Sigmoid colon (tissue), 7 donors: ENCODE measurements at places on chromosomes 11 and 22.

- no peak for DNase-seq
- H3K27me3 ChIP-seq, result no peaks in the 10 kb centered on the region
- peaks cover 6% of the 10 kb centered on the region for H3K4me1 ChIP-seq
Measured at GRCh38 chr11:68302670-68303069, 9.7 kb upstream of the LRP5 start.

DNA sequence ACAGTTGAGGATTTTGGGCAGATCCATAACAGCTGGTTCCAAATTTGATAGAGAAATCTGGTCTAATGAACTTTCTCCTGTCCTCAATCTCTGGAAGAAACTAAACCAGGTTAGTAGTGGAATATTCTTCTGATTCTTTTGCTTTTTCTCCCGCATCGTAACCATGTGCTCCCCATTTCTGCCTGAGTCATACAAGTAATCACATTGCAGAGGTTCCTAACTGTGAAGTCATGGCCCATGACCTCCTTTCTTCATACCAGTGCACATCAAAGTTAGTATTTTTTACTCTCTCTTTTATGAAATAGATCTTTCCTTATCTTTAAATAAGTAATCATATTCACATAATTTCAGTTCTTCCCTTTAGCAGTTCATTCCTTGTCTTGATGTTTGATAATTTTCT, 249.0 kb downstream of the DYNC2H1 start:
- no peaks in the 10 kb centered on the region for H3K36me3 ChIP-seq
- no peak for DNase-seq
- H3K4me1 ChIP-seq, result no peaks in the 10 kb centered on the region
- H3K27ac ChIP-seq, result no peak overlapping the region
- H3K4me3 ChIP-seq, result no peak overlapping the region

DNA sequence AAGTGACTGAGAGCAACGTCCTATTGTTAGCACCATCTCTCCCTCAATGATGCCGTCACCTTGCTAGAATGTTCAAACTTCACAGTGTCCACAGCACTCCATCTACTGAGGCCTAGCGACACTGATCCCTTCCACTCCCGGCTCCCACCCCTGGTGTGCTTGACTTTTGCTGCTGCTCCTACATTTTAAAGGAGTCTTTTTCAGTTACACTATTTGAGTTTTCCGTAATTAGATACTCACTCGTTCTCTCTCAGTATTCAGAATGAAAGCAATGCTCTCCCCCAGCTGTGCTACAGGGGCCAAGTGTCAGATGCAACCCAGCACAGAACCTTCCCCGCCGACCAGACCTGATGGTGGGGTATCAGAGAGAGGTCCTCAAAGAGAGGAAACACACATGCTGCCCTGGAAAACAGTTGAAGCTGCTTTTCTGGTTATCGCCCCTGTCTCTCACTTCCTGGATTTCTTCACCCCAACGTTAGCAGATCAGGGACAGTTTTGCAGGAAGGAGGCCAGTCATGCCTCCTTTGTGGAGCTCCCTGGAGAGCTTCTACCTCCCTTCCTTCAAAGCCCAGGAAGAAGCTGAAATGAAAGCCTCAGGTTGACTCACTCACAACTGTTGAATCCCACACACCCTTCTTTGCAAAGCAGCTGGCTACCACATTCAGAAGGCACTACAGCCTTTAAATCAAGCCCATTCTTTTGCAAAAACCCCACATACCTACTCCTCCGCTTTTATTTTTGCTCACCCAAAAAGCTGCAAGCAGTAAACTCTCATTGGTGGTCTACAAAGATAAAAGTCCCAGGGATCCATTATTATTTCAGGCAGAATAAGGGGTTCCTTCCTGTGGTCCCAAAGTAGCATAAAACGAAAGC, 23.5 kb downstream of the LARGE1 start:
- DNase-seq, result no peak
- H3K4me3 ChIP-seq, result no peak overlapping the region
- no peaks in the 10 kb centered on the region for H3K36me3 ChIP-seq
- H3K27me3 ChIP-seq, result no peaks in the 10 kb centered on the region
- peaks cover 50% of the 10 kb centered on the region for H3K4me1 ChIP-seq
- H3K27ac ChIP-seq, result no peak overlapping the region

- no peak overlapping the region for H3K4me3 ChIP-seq
- H3K27ac ChIP-seq, result no peak overlapping the region
- no peaks in the 10 kb centered on the region for H3K4me1 ChIP-seq
- DNase-seq, result peak; percentile 30
Measured at GRCh38 chr11:44982496-44983062, 31.9 kb upstream of the TP53I11 start.

- no peak overlapping the region for H3K4me3 ChIP-seq
- H3K27ac ChIP-seq, result no peak overlapping the region
- H3K4me1 ChIP-seq, result no peaks in the 10 kb centered on the region
- no peaks in the 10 kb centered on the region for H3K27me3 ChIP-seq
- no peak for DNase-seq
Measured at GRCh38 chr11:59857439-59858434, 8.6 kb downstream of the TCN1 start.

DNA sequence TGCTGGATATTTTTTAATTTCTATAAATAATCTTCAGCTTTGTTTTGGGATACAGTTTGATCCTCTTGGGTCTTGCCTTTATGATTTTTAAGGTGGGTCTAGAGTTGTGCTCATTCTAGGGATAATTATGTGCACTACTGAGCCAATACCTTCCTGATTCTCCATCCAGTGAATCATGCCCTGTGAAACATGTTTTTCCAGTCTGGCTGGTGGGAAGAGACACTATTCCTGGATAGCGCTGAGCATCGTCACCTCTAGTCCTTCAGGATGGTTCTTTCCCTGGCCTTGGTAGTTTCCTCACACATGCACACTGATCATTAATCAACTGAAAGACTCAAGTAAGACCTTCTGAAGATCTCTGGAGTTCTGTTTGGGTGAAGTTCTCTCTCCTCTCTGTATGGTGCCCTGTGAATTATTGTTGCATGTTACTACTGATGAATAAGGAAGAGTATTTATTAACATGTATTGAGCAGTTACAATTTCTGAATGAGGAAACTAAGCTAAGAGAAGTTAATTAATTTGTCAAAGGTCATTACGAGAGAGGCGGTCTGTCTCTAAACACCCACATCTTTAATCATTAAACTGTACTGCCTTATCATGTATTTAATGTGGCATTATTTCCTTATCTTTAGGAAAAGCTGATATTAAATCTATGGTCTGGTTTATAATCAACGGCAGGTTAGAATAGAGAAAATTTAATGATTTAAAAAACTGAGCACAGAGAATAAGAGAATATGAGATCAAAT, 39.1 kb upstream of the LIPT2 start:
- no peaks in the 10 kb centered on the region for H3K4me1 ChIP-seq
- no peaks in the 10 kb centered on the region for H3K36me3 ChIP-seq
- H3K4me3 ChIP-seq, result no peak overlapping the region
- no peaks in the 10 kb centered on the region for H3K27me3 ChIP-seq
- DNase-seq, result no peak

- no peak overlapping the region for H3K4me3 ChIP-seq
- peaks cover 11% of the 10 kb centered on the region for H3K4me1 ChIP-seq
- no peak for DNase-seq
- H3K27ac ChIP-seq, result no peak overlapping the region
- no peaks in the 10 kb centered on the region for H3K27me3 ChIP-seq
Measured at GRCh38 chr22:27312966-27313855, 488.3 kb downstream of the MN1 start.

- H3K36me3 ChIP-seq, result peaks cover 13% of the 10 kb centered on the region
- no peak for DNase-seq
- H3K27ac ChIP-seq, result no peak overlapping the region
Measured at GRCh38 chr11:74014880-74015279, 6.0 kb upstream of the UCP3 start.

GRCh38 chr11:29962243-29962642, 54.6 kb downstream of the KCNA4 start:
- no peaks in the 10 kb centered on the region for H3K4me1 ChIP-seq
- no peaks in the 10 kb centered on the region for H3K36me3 ChIP-seq
- DNase-seq, result no peak

- no peak for DNase-seq
- H3K4me1 ChIP-seq, result no peaks in the 10 kb centered on the region
- H3K27me3 ChIP-seq, result no peaks in the 10 kb centered on the region
- H3K27ac ChIP-seq, result no peak overlapping the region
- H3K4me3 ChIP-seq, result no peak overlapping the region
Measured at GRCh38 chr22:47740109-47740805, 977.8 kb downstream of the TBC1D22A start.

DNA sequence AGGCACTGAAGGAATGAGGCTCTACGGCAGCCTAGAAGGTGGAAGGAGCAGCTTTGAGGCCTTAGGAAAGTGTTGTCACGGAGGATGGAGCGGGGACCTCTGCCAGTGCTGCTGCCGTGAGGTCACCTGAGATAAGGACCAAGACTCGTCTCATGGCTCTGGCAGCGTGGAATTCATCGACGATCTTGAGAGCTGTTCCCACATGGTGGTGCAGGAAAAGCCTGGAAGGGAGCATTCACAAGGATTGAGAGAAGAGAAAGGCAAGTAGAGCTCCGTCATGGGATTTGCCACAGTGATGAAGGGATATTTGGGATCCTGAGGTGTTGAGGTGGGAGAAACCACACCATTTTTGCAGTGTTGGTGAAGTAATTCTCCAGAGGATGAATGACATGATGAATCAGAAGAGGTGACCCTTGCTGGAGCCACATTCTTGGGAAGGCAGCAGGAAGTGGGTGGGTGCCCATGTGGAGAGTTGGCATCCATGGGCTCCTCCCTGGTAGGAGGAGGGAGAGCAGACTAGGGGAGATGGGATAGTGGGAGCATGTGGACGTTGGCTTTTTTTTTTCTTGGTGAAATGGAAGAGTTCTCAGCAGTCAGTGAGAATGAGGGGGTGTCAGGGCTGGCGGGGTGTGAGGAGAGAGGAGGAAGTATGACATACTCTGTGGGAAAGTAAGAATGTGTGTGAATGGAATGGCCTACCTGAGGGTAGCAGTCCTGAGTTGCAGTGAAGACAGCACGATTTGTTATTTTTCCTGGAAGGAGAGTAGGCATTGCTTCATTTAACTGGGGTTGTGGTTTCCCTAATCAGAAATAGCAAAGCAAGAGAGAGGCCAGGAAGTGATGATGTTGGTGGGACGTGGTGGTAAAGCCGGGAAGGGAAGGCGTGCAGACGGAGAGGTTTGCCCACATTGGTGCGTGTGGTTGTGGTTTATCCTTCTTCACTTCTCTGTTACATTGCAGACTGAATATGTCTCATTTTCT, 11.1 kb downstream of the PPP6R3 start:
- no peak overlapping the region for H3K4me3 ChIP-seq
- no peak for DNase-seq
- no peaks in the 10 kb centered on the region for H3K27me3 ChIP-seq
- H3K36me3 ChIP-seq, result no peaks in the 10 kb centered on the region
- no peak overlapping the region for H3K27ac ChIP-seq

DNA sequence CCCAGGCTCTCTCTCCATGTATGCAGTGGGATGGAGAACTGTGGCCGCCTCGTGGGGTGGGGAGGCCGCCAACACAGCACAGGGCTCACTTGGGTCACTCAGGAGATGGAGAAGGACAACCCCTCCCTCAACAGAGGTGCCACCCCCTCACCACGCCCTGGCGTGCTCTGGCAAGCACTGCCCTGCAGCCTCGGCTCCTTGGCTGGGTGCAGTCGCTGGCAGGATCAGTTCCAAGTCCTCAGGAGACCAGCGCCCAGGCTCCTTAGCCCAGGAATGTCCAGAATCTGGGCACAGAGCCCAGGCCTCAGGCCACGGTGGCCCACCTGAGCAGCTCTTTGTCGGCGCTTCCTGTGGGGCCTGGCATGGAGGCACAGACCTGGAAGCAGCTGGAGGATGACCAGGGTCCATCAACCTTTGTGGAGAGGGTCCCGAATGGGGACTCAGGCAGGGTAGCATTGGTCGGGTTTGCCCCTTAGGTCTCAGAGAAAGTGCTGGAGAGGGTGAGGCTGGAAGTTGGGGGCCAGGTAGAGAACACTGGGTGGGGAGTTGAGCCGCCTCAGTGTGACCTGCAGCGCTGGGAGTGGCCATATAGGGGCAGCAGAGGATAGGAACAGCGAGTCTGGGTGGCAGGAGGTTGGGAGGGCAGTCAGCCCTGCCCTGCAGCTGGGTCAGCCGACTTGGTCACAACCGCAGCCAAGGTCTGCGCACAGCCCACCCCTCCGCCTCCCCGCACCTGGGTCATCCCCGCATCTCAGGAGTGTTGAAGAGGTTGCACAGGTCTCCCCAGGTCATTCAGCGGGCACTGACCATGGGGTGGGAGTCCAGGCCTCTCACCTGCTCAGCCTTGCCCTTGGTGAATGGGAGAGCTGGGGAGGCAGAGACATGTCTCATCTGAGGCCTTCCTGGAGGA, 8.2 kb downstream of the SUSD2 start:
- DNase-seq, result peak; percentile 87
- H3K4me3 ChIP-seq, result no peak overlapping the region
- no peaks in the 10 kb centered on the region for H3K4me1 ChIP-seq
- H3K27me3 ChIP-seq, result no peaks in the 10 kb centered on the region
- no peaks in the 10 kb centered on the region for H3K36me3 ChIP-seq
- H3K27ac ChIP-seq, result no peak overlapping the region

DNA sequence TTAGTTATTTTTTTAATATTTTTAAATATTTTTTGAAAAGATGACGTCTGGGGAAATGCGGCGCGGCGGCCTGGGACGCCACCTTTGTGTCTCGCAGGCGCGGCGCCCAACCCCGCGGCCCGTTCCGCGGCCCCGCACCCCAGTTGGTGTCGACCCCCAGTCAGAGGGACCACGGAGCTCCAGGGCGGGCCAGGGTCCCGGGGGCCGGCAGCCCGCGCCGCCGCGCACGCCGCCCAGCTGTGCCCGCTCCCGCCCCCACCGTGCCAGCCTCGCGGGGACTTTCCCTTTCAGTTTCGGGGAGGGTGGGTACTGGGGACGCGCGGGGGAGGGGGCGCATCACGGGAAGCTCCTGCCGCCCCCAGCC, 1.6 kb downstream of the CCND1 start:
- H3K36me3 ChIP-seq, result no peaks in the 10 kb centered on the region
- DNase-seq, result peak; percentile 65
- peaks cover 74% of the 10 kb centered on the region for H3K4me1 ChIP-seq
- peak overlapping the region; percentile 40 for H3K4me3 ChIP-seq
- peaks cover 63% of the 10 kb centered on the region for H3K27me3 ChIP-seq

DNA sequence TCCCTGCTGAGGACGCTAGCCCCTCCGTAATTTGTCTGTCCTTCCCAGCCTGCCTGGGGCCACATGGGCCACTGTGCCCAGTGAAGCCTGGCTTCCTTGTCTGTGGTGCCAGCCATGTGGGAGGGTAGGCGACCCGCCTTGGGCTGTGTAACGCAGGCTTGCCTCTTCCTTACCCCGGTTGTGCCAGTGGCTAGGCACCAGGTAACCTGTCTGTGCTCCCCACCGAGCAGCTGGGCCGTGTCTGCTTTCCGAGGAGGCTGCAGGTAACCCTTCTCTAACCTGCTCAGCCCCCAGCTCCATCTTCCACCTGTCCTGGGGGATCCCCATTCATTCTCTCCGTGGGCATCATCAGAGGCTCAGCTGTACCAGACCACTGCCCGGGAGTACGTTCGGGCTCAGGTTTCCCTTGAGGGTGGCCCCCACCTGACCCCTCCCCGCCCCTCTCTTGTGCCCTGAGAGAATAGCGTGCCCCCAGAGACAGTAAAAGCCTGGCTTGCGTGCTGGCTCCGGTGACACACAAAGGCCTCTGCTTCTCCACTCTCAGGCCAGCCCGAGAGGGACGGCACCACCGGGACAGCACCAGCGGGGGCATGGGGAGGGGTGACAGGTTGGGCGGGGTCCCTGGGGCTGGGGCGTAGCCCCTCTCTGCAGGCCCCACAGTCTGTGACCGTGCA, 79.1 kb downstream of the CDKN1C start:
- H3K27ac ChIP-seq, result peak overlapping the region; percentile 82
- H3K27me3 ChIP-seq, result no peaks in the 10 kb centered on the region
- peak; percentile 68 for DNase-seq
- H3K4me1 ChIP-seq, result no peaks in the 10 kb centered on the region
